CD4-positive, alpha-beta T cell (primary cell): ENCODE measurements at places on chromosomes 12 and 14. TPM values are rescaled to one million over a fixed set of nuclear protein-coding genes. Genes with fewer than 3 reads are reported as not detected.

DNA sequence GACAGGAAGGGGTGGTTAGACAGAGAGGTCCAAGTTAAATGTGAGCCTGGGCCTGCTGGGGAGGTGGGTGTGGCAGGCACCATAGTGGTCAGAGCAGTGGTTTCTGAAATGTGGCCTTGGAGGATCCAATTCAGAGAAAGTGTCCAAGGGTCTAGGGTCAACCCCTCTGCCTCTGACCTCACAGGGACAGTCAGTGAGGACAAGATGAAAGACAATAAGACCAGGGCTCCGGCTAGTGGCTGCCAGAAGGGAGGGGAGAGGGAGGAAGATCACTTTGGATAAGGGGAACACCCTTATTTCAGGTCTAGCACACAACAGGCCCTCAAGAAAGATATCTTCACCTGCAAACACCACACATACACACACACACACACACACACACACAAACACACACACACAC, 335.1 kb downstream of the MED13L start:
- H3K27me3 ChIP-seq = peaks cover 12% of the 10 kb centered on the region
- no peaks in the 10 kb centered on the region for H3K36me3 ChIP-seq
- no peak overlapping the region for H3K4me3 ChIP-seq

GRCh38 chr12:23729359-23729758, 220.1 kb downstream of the SOX5 start:
- H3K4me3 ChIP-seq = no peak overlapping the region
- no peaks in the 10 kb centered on the region for H3K27me3 ChIP-seq
- no peak overlapping the region for H3K27ac ChIP-seq
- no peaks in the 10 kb centered on the region for H3K36me3 ChIP-seq
- no peaks in the 10 kb centered on the region for H3K4me1 ChIP-seq
- no peak for DNase-seq

GRCh38 chr12:96186607-96187301, 7.4 kb upstream of the ELK3 start:
- DNase-seq = no peak
- H3K27me3 ChIP-seq = no peaks in the 10 kb centered on the region
- no peaks in the 10 kb centered on the region for H3K36me3 ChIP-seq
- peaks cover 5% of the 10 kb centered on the region for H3K4me1 ChIP-seq
- H3K27ac ChIP-seq = no peak overlapping the region

The AQP2 gene
- not detected for total RNA-seq

GRCh38 chr14:62988967-62989366, 56.3 kb downstream of the KCNH5 start:
- H3K4me3 ChIP-seq = no peak overlapping the region
- no peaks in the 10 kb centered on the region for H3K27me3 ChIP-seq
- no peak overlapping the region for H3K27ac ChIP-seq
- no peaks in the 10 kb centered on the region for H3K4me1 ChIP-seq
- no peaks in the 10 kb centered on the region for H3K36me3 ChIP-seq

The KRT71 gene
- not detected for total RNA-seq

GRCh38 chr12:47413806-47414205, 292.0 kb downstream of the RPAP3 start:
- no peaks in the 10 kb centered on the region for H3K36me3 ChIP-seq
- H3K4me1 ChIP-seq = peaks cover 22% of the 10 kb centered on the region
- no peak overlapping the region for H3K4me3 ChIP-seq
- H3K27ac ChIP-seq = no peak overlapping the region

The ALX1 gene
- not detected for total RNA-seq

DNA sequence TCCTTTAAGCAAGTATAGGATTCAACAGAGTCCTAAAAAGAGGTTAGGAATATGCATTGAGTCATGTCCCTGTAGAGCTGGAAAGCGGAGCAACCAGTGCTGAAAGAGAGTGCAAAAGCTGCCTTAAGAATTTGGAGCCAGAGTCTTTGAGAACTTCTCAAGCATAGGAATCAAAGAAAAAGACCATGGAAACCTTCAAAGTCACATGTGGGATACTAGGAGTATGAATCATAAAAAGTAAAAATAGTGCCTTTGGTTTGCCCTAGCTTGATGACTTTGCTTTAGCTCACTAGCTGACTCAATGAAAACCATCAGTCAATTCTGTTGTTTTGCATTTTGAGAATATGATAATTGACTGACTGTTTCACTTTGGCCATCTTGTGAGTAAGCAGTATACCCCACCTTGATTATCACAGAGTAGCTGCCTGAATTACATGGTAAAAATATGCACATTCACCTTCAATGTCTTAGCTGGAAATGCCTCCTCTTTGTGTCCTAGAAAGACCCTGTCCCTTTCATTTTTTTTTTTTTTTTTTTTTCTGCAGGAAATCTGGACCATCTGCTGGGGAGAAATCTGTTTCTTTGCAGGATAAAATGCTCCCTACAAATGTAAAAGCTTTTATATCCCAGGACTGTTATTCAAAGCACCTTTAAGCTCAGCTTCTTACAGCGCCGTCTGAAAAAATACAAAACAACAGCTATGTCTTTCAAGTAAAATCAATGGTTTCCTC, 248.6 kb upstream of the KRR1 start:
- no peaks in the 10 kb centered on the region for H3K4me1 ChIP-seq
- H3K36me3 ChIP-seq = no peaks in the 10 kb centered on the region
- DNase-seq = no peak
- no peak overlapping the region for H3K4me3 ChIP-seq
- H3K27ac ChIP-seq = no peak overlapping the region

DNA sequence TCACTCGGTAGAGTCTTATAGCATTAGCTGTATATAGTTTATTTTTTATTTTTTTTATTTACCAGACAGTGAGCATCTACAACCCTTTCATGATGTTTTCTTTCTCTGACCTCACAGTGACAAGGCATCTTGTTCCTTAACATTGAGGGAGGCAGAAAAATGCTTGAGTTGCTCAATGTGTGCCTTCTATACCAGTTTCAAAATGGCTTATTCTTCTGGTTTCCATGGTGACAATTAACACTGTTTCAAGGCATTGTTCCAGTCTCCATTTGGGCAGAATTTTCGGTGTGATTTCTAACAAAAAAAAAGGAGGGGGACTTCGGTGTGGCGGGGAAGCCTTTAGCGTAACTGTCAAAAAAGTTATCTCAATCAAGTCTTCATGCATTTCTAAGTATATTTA, 209.7 kb upstream of the NPAS3 start:
- DNase-seq = no peak
- H3K27me3 ChIP-seq = no peaks in the 10 kb centered on the region
- H3K4me3 ChIP-seq = no peak overlapping the region
- H3K4me1 ChIP-seq = no peaks in the 10 kb centered on the region

DNA sequence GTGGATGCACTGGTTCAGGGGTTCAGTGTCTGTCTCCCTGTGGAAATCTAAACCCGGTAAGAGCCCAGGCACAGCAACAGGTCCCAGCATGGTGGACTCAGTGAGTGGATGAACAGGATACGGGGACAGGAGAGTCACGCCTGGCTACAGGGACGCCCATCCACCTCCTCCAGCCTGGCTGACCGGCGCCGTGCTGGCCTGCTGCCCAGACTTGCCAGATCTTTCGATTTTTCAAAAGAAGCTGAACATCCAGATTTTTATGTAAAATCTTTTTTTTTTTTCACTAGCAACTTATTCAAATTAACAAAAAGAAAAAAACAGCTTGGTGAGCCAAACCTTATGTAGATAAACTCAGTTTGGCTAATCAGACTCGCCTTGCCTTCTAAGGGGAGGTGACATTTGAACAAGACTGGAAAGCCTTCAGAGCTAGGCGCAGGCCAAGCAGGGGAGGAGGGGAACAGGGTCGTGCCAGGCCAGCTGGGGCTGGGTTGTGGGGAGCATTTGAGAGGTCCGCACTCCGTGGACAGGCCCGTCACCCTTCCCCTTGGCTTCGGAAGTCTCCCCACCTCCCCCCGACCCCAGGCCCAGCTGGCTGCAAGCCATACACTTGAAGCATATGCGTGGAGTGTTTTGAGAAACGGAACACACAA, 87.8 kb upstream of the NCOR2 start:
- no peak overlapping the region for H3K27ac ChIP-seq
- no peaks in the 10 kb centered on the region for H3K4me1 ChIP-seq
- no peak for DNase-seq
- no peaks in the 10 kb centered on the region for H3K27me3 ChIP-seq
- H3K36me3 ChIP-seq = no peaks in the 10 kb centered on the region
- no peak overlapping the region for H3K4me3 ChIP-seq

DNA sequence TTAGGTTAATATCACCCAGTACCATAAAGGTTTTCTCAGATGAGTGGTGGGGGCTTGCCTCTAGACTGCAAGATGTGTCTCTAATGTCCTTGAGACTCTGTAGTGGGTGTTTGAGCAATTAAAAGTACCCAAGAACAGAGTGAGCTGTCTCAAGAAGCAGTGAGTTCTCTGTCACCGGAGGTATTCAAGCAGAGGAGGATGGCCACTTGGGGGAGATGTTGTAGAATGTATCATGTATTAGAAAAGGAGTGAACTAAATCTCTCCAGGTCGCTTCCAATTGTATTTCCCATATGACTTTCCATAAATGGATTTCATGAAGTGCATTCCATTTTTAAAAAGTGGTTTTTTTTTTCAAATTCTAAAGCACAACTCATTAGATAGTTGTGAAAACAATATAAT, 35.0 kb downstream of the SLC17A8 start:
- no peaks in the 10 kb centered on the region for H3K4me1 ChIP-seq
- H3K4me3 ChIP-seq = no peak overlapping the region
- peaks cover 4% of the 10 kb centered on the region for H3K27me3 ChIP-seq
- H3K27ac ChIP-seq = no peak overlapping the region
- no peaks in the 10 kb centered on the region for H3K36me3 ChIP-seq

DNA sequence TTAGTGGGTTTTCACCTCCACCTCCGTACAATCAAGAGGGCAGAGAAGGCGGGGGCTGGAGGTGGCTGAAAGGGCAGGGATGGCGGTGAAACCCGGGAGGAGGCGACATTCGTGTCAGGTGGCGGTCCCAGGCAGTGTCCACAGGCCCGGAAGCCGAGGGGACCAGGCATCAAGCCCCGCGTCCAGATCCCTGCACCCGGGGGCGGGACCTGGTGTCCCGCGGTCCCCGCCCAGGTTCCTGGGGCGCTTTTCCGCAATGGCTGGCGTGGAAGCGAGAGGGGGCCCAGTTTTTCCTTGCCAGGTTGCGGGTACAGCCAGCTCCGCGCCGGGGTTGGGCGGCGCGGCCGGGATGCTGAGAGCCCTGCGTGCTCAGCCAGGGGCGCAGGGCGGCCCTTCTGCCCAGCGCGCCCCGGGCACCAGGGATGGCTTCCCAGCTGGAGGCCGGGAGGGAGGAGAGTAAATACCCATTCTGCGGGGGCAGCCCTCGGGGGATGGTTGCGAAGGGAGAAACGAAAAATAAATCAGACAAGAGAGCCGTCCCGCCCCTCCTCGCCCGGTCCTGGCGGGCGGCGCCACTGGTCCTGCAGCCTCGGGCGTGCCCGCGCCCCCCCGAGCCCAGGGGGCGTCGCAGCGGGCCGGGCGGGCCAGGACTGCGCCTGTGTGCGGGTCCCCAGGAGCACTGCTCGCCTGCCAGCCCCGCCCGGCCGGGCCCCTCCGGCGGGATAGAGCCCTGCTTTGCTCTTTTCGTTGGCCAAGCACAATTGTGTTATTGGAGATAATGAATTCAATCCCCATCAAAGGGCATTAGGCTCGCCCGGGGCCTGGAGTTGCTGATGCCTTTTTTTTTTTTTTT, 11.5 kb downstream of the FOXA1 start:
- no peak overlapping the region for H3K27ac ChIP-seq
- H3K4me1 ChIP-seq = no peaks in the 10 kb centered on the region
- no peaks in the 10 kb centered on the region for H3K36me3 ChIP-seq
- peaks cover 40% of the 10 kb centered on the region for H3K27me3 ChIP-seq
- no peak overlapping the region for H3K4me3 ChIP-seq

GRCh38 chr14:74763803-74764531, 851 bp downstream of the YLPM1 start:
- H3K27ac ChIP-seq = peak overlapping the region; percentile 96
- H3K36me3 ChIP-seq = no peaks in the 10 kb centered on the region
- H3K4me1 ChIP-seq = peaks cover 41% of the 10 kb centered on the region
- peak; percentile 15 for DNase-seq
- no peaks in the 10 kb centered on the region for H3K27me3 ChIP-seq

- H3K36me3 ChIP-seq = no peaks in the 10 kb centered on the region
- H3K4me3 ChIP-seq = no peak overlapping the region
- H3K27ac ChIP-seq = no peak overlapping the region
Measured at GRCh38 chr14:48937541-48938195, 648.5 kb downstream of the RPS29 start.

The AMHR2 gene
- not detected for total RNA-seq

- H3K27me3 ChIP-seq = peaks cover 7% of the 10 kb centered on the region
- DNase-seq = peak; percentile 77
- H3K27ac ChIP-seq = peak within 1 kb of the TSS; percentile 18
Measured at GRCh38 chr12:70365648-70366518, at the start of gene KCNMB4. KCNMB4 (plus strand) TSS chr12:70366290; CDS start chr12:70366735, 445 bp downstream.

DNA sequence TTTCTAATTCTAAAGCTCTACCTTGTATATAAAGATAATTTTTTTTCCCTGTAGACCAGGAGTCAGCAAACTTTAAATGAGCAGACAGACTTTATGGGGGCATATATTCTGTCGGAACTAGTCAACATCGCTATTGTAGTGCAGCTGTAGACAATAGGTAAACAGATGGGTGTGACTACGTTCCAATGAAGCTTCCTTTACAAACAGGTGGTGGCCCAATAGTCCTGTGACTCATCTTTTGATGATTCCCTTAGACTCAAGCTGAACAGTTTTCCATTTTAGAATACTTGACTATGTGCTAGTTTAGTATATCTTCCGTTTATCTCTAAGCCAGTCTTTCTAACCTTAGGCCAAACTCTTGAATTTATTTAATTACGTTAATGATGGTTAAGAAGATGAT, 16.3 kb downstream of the MUCL1 start:
- no peaks in the 10 kb centered on the region for H3K4me1 ChIP-seq
- no peak overlapping the region for H3K27ac ChIP-seq
- no peak overlapping the region for H3K4me3 ChIP-seq
- no peaks in the 10 kb centered on the region for H3K36me3 ChIP-seq
- no peaks in the 10 kb centered on the region for H3K27me3 ChIP-seq
- DNase-seq = no peak

The DLGAP5 gene
- 0.25 TPM for total RNA-seq

DNA sequence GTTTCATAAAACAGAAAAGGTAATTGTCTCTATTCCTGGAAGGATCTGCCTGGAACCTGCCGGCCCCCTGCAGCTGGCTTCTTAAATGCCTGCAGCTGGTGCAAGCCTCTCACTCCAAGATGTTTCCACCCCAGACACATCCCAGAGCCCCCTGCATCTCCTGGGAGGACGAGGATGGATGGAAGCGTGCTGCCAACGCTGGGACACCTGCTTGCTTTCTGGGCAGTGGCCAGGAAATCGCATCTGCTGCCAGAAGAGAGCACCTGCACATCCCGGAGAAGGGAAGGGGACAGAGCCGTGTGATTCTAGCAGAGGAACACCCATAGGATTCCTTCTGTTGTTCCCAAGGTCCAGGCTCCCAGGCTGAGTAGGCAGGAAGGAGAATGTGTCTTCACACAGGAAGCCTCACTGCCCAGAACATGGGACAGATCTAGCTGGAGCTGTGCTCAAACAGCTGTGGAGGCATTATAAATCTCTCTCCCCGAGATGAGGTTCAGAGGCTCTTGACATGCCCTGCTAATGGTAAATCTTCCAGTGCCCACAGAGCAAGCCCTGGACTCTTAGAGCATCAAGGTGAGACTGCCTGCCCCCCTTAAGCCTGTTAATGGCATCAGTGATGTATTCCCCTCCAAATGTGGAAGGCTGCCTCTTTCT, 138.8 kb upstream of the MAP1LC3B2 start:
- no peaks in the 10 kb centered on the region for H3K4me1 ChIP-seq
- no peak for DNase-seq
- no peaks in the 10 kb centered on the region for H3K36me3 ChIP-seq
- no peak overlapping the region for H3K27ac ChIP-seq
- H3K4me3 ChIP-seq = no peak overlapping the region

The NXPH4 gene
- total RNA-seq = not detected
